ENCODE measurements at places on chromosomes 6 and 20. TPM values are rescaled to one million over a fixed set of nuclear protein-coding genes. Genes with fewer than 3 reads are reported as not detected.

PNPLA1 gene
- not detected for polyA plus RNA-seq

HUS1B gene
- polyA plus RNA-seq: 0.94 TPM

EMILIN3 gene
- not detected for polyA plus RNA-seq

E2F1 gene
- 0.52 TPM for polyA plus RNA-seq

THBS2 gene
- 0.03 TPM for polyA plus RNA-seq

COL11A2 gene
- not detected for polyA plus RNA-seq

RFX6 gene
- polyA plus RNA-seq: not detected

COL12A1 gene
- not detected for polyA plus RNA-seq

DNA sequence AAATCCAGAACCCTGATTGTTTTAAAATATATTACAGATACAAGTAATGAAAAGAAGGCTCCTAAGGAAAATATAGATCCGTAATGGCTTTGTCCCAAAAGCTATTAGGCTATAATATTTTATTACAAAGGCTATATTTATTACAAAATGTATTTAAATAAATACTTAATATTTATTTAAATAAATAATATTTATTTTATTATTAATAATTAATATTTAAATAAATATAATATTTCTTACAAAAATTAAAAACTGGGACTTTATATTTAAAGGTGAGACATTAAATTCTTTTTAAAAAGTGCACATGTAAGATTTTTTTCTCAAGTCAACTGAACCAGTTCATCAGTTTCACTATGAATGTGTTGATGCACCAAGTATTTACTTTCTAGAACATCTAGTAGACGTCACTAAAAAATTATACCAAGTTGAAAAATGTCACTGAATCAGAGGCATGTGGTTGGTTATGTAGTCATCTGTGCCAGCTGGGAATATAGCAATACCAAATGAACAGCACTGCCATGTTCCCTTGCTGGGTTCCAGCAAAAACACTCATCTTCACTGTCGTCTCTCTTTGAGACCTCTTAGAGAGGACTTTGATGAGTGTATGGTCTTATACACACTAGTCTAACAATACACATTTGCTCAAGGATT lies 278.9 kb downstream of the ESR1 start:
- DNase-seq: no peak
- no peaks in the 10 kb centered on the region for H3K27me3 ChIP-seq
- no peak overlapping the region for H3K27ac ChIP-seq
- no peaks in the 10 kb centered on the region for H3K4me1 ChIP-seq
- no peaks in the 10 kb centered on the region for H3K36me3 ChIP-seq

DNA sequence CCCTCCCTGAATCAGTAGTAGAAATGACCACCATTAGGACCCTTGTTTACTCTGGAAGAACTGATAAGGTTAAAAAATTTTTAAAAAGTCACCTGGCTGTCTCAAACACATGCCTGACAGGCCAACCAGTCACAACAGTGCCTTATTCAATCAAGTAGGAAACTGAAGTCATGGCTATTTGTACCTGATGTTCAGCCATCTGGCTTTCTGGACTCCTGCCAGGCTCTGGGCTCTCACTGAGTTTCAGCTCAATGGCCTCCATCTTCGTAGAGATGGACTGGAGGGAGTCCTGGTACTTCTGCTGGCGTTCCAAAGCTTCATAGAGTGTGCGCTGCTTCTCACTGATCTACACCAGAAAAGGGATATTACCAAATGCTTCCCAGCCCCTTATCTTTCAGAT lies 343.8 kb downstream of the SYNE1 start:
- DNase-seq: no peak
- H3K27ac ChIP-seq: no peak overlapping the region
- peaks cover 3% of the 10 kb centered on the region for H3K4me1 ChIP-seq
- peaks cover 36% of the 10 kb centered on the region for H3K36me3 ChIP-seq

DNA sequence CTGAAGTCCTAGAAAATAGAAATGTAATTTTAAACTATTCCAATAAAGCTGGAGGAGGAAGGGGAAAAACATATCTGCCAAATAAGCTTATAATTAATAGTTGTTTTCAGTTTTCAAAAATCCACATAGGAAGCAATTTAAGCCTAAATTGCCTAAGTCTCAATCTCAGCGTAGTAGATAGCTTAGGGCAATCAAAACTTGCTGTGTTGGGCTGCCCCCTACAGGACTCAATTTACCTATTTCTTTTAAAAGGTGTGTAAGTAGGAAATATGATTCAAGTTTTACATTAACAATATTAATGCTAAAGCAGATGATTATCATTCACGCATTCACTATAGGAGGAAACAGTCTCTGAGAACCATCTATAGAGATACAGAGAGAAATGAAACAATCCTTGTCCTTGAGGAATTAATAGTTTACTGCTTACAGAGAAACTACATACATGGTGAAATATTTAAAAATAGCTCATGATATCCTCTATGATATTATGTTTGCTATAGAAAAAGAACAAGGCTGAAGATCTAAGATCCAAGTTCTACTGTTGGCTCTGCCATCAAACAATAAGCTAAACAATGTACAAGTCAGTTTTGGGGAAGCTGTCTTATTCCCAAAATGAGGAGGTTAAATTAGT lies 102.1 kb downstream of the ATG5 start:
- H3K27me3 ChIP-seq: no peaks in the 10 kb centered on the region
- peak; percentile 55 for DNase-seq
- no peaks in the 10 kb centered on the region for H3K4me1 ChIP-seq
- H3K27ac ChIP-seq: no peak overlapping the region

DNA sequence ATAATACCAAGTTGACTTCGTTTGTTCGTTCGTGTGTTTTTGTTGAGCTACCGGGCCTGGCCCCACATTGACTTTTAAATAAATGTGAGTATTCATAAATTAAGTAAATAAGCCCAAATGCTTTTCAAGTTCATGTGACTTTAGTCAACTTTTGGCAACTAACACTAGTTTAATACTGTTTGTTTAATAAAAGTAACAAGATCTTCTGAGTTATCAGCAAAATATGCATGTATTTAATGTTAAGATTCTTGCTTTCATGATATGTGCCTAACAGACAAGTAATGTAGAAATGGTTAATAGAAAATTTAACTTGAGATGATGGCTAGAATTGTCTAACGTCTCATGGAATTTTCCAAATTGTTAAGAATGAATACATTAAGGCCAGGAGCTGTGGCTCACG lies 38.7 kb upstream of the ECI2 start:
- H3K4me1 ChIP-seq: no peaks in the 10 kb centered on the region
- no peaks in the 10 kb centered on the region for H3K36me3 ChIP-seq
- no peak overlapping the region for H3K4me3 ChIP-seq
- DNase-seq: no peak

DNA sequence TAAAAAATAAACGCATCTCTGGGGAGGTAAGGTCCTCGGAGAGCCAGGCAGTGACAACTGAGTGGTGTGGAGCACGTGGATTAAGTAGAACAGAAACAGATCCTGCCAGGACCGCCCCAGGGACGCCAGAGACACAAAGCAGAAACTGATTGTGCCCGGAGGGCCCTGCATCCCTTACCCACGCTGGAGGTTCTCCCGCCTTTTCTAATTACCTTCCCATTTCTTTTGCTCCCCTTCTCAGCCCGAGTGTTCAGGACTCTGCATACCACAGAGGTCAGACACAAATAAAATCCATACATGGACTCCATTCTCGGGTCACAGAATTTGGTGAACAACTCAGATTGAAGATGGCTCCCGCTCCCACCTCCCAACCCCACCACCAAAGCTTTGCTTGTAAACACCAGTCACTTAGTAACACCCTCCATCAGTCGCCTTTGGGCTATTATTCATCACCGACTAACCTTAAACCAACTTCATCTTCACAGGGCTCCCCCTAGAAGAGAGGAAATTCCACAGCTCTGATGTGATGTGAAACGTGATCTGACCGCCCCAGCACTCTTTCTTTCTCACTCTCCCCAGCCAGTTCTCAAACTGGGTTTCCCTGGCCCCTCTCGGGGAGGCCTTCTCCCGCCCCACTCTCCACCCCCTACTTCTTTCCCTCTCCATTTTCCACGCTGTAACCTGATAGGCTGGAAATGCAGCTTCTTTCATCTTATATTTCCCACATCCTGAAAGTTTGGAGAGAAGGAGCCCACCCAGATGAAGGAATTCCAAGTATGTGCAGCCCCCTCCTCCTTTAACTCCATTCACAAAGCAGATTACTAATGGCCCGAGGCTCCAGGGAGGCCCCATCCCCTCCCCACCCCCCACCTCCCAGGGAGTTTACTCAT lies 32.5 kb upstream of the PIM1 start:
- peak overlapping the region; percentile 43 for H3K27ac ChIP-seq
- no peak overlapping the region for H3K4me3 ChIP-seq
- DNase-seq: no peak
- H3K27me3 ChIP-seq: no peaks in the 10 kb centered on the region

GRCh38 chr20:46400828-46401477 lies 5.5 kb downstream of the ELMO2 start:
- no peaks in the 10 kb centered on the region for H3K27me3 ChIP-seq
- peak overlapping the region; percentile 11 for H3K27ac ChIP-seq
- H3K4me1 ChIP-seq: peaks cover 72% of the 10 kb centered on the region
- peak; percentile 80 for DNase-seq
- peak overlapping the region; percentile 33 for H3K4me3 ChIP-seq

- H3K36me3 ChIP-seq: no peaks in the 10 kb centered on the region
- no peak for DNase-seq
- H3K27me3 ChIP-seq: no peaks in the 10 kb centered on the region
- H3K4me1 ChIP-seq: no peaks in the 10 kb centered on the region
- H3K4me3 ChIP-seq: no peak overlapping the region
Measured at GRCh38 chr6:81988871-81989270, 236.4 kb upstream of the TENT5A start.

- H3K4me3 ChIP-seq: no peak overlapping the region
- no peak for DNase-seq
- no peaks in the 10 kb centered on the region for H3K27me3 ChIP-seq
Measured at GRCh38 chr6:158381214-158381613, 68.9 kb downstream of the TULP4 start.

- H3K4me3 ChIP-seq: peak overlapping the region; percentile 11
- H3K27me3 ChIP-seq: no peaks in the 10 kb centered on the region
- H3K4me1 ChIP-seq: peaks cover 70% of the 10 kb centered on the region
Measured at GRCh38 chr20:35660122-35660937, 4.4 kb downstream of the CPNE1 start.

GRCh38 chr6:36815962-36816735 lies 23.1 kb downstream of the CPNE5 start:
- no peak overlapping the region for H3K4me3 ChIP-seq
- no peaks in the 10 kb centered on the region for H3K36me3 ChIP-seq
- H3K4me1 ChIP-seq: no peaks in the 10 kb centered on the region
- no peak for DNase-seq
- no peaks in the 10 kb centered on the region for H3K27me3 ChIP-seq

DNA sequence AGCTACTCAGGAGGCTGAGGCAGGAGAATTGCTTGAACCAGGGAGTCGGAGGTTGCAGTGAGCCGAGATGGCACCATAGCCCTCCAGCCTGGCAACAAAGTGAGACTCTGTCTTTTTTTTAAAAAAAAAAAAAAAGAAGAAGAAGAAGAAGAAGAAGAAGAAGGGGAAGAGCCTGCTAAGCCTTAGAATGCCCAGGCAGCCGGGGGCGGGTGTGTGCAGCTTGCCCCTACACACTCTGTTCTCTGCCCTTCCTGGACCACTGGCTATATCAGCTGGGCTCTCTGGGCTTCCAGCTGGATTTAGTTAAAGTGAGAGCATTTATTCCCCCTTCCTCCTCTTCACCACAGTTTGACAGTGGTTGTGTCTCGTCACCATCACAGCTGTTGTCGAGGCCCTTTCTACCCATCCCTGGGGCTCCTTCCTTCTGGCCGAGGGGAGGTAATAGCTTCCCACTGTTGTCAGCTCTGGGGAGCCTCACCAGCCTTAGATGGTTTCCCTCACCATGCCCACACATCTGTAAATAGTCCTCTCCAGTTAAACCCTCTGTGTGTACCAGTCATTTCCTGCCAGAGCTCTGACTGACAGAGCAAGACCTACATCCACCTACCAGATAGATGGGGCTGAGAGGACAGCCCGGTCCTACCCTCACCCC lies 77.6 kb downstream of the TRERF1 start:
- no peak overlapping the region for H3K4me3 ChIP-seq
- H3K27ac ChIP-seq: no peak overlapping the region
- no peaks in the 10 kb centered on the region for H3K27me3 ChIP-seq
- H3K4me1 ChIP-seq: peaks cover 63% of the 10 kb centered on the region
- no peaks in the 10 kb centered on the region for H3K36me3 ChIP-seq
- DNase-seq: no peak

- H3K27ac ChIP-seq: no peak overlapping the region
- peaks cover 18% of the 10 kb centered on the region for H3K4me1 ChIP-seq
- DNase-seq: no peak
- no peaks in the 10 kb centered on the region for H3K36me3 ChIP-seq
- H3K4me3 ChIP-seq: no peak overlapping the region
Measured at GRCh38 chr6:142399739-142400138, 97.9 kb downstream of the ADGRG6 start.

DNA sequence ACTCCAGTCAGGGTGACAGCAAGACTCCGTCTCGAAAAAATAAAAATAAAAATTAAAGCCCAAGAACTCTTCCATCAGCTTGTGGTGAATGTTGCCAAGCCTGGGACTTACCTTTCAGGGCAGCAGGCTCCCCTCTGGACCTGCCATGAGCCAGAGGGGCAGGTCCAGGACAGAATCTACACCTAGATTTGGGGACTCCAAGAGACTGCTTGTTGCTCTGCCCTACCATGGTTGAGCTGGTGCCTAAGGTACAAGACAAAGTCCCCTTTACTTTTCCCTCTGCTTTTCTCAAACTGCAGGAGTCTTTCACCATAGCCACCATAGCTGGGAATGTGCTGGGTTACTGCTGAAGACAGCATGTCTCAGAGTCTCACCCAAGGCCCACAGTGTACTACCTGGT lies 9.2 kb downstream of the C6orf15 start:
- H3K4me3 ChIP-seq: no peak overlapping the region
- H3K27me3 ChIP-seq: no peaks in the 10 kb centered on the region
- no peaks in the 10 kb centered on the region for H3K36me3 ChIP-seq
- no peaks in the 10 kb centered on the region for H3K4me1 ChIP-seq
- no peak overlapping the region for H3K27ac ChIP-seq

GRCh38 chr6:148396926-148397325 lies 54.3 kb downstream of the SASH1 start:
- H3K36me3 ChIP-seq: no peaks in the 10 kb centered on the region
- H3K27ac ChIP-seq: no peak overlapping the region
- no peak for DNase-seq
- no peak overlapping the region for H3K4me3 ChIP-seq

GRCh38 chr6:157322792-157323254 lies 496 bp downstream of the TMEM242 start:
- H3K27me3 ChIP-seq: no peaks in the 10 kb centered on the region
- H3K27ac ChIP-seq: peak overlapping the region; percentile 73
- peak overlapping the region; percentile 90 for H3K4me3 ChIP-seq

DNA sequence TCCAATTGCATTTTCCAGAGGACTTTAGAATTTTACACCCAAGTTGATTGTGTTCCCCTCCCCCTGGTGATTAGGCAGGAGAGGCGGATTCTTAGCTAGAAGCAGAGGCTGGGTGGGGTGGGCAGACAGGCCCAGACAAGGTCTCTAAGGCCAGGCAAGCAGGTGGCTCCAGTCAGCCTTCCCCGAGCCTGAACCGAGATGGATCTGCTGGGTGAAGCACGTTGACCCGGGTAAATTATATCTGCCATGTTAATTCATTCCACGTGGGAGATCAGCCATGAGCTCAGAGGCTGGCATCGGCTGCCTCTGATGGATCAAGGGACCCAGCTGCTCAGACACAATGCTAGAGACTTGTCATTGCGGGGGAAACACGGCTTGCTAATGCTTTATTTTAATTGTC lies 159.5 kb upstream of the MAFB start:
- no peaks in the 10 kb centered on the region for H3K4me1 ChIP-seq
- H3K36me3 ChIP-seq: no peaks in the 10 kb centered on the region
- H3K27me3 ChIP-seq: no peaks in the 10 kb centered on the region

- no peak overlapping the region for H3K4me3 ChIP-seq
- H3K4me1 ChIP-seq: no peaks in the 10 kb centered on the region
- no peak overlapping the region for H3K27ac ChIP-seq
Measured at GRCh38 chr6:105793130-105793529, 293.0 kb upstream of the PRDM1 start.
